ENCODE measurements at places on chromosomes 6 and 20.

DNA sequence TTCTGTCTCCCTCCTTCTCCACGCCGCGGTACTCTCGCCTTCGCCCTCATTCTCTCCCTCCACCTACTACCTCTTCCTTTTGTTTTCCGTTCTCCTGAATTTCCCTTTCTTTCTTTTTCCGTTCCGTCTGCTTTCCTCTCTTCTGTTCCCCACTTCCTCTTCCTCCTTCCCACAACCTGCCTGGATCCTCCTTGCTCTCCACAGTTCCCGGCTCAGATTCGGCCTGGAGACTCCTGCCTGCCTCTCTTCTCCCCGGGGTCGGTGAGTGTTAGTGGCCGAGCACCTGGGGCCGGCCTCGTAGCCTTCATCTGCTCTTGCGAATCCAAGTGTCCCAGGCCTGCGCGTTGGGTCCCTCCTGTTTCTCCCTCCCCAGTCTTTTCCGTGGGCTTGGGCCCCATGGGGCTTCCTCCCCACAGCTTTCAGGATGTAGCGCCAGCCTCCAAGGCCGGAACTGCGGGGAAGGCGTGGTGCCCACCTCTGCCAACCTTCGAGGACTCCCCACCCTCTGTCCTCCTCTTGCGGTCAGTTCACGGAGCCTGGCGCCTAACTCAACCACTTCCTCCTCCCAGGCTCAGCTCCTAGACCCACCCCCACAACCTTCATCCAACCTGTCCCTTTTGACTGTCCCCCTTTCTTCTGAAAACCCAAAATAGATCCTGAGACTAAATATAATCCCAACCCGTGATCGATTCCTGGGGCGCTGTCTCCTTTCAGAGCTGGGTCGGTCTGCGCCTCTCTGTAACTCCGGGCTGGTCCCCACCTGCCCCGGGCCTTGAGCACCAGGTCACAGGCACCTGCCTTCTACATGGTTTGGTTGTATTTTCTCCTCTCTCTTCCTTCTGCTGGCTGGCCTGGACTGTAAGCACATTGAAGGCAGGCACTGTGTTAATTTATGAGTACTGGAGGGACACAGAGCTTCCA lies 6.8 kb downstream of the NRN1 start:
- DNase-seq = no peak

GRCh38 chr6:50986319-50986718 lies 167.6 kb downstream of the TFAP2B start:
- DNase-seq = no peak

GRCh38 chr20:37469531-37469930 lies 51.5 kb upstream of the NNAT start:
- no peak for DNase-seq

- no peak for DNase-seq
Measured at GRCh38 chr6:33116417-33116816, 40.6 kb downstream of the HLA-DPB1 start.

DNA sequence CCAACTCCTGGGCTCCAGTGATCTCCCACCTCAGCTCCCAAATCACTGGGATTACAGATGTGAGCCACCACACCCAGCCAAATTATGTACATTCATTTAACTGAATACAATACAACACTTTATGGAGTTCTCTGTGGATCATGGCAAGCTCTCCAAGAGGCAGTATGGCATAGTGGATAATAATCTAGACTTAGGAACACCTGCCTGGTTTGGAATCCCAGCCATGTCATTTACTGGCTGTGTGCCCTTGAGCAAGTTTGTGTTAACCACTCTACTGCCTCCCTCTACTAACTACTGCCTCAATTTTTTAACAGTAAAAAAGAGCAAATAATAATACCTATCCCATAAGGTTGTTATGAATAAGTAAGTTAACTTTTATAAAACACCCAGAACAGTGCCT lies 1.9 kb upstream of the ETV7 start:
- no peak for DNase-seq

DNA sequence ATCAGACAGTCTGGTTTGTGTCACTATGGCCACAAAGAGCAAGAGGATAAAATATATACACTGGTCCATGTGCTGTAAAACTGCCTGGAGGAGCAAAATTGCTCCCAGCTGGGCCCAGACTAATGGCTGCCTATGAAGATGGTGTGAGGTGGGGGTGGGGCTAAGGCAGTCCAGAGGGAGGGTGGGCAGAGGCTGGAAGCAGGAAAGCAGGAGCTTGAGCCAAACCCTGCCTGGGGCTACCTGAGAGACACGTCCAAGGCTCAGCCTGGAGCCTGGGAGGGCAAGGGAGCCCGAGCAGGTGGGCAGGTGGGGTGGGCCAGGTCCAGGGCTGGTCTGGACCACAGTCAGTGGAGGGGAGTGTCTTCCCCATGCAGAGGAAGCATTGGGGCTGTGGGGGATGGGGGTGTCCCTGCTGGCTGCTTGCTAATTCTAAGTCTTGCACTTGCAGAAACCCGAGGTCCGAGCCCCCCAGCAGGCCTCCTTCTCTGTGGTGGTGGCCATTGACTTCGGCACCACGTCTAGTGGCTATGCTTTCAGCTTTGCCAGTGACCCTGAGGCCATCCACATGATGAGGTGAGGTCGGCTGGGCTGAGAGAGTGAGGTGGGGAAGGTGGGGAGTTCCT lies 9.5 kb downstream of the HSPA12B start:
- DNase-seq = no peak
